ENCODE measurements at places on chromosomes 16 and 17.
A peak's percentile ranks its signal among the peaks of the same experiment; 100 is the strongest.

GRCh38 chr17:5437721-5438317 is 1.1 kb downstream of the C1QBP start:
- no peak for DNase-seq

DNA sequence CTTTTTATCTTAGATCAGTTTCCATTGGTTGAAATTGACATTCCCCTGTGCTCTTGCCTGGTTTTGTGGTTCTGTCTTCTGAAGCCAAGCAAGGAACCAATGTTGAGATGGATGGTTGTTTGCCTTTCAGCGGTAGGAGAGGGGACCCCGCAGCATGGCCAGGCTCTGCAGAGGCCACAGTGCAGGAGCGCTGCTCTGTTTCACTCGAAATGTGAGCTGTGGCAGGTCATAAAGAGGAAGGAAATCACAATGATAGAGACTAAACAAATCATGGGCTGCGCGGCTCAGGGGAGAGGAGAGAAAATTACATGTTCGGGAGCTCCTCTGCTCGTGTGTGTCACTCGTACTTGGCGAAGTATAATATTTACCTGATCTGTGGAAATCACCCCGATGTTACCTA is 148.2 kb downstream of the SNX29 start:
- DNase-seq, result no peak

GRCh38 chr17:7026471-7027115 is 3.7 kb downstream of the BCL6B start:
- DNase-seq, result no peak

DNA sequence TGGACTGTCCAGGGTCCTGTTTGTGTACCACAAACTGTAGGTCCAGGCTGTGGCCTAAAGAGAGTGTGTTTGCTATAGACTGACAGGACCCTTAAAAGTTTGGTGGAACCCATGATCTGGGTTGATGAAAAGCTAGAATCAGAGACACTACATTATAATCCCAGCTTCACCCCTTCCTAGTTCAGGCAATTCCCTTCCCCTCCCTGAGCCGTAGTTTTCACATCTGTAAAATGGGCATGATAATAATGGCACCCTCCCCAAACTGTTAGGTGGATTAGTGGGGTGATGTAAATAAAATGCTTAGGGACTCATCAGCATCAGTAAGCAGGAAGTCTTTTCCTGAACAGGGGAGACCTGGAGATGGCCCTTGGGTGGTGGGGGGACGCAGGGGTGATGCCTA is 2.5 kb downstream of the SCNN1B start:
- no peak for DNase-seq

GRCh38 chr17:65332375-65332774 is 195.2 kb downstream of the RGS9 start:
- no peak for DNase-seq

- DNase-seq, result no peak
Observed at GRCh38 chr17:77859035-77859810, 99.3 kb upstream of the TNRC6C start.

DNA sequence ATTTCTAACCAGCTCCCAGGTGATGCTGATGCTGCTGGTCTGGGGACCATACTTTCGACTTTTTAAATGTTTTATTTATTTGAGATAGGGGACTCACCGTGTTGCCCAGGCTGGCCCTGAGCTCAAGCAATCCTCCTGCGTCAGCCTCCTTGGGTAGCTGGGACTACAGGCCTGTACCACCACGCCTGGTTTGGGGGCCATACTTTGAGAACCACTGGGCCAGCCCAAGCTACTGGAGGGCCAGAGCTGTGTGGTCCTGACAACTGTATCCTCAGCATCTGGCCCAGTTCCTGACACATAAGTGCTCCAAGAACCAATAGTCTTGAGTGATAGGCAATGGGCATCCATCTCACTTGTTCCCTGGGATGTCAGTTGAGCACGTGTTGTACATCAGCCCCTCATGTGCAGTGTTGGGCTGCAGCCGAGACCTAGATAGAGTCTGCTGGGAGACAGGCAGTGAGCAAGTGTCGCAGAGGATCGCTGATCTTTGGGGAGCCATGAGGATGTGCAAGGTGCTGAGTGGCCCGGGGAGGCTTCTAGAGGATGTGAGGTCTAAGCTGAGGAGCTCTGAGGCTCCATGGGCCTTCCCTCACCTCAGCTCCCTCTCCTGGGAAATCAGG is 1.6 kb downstream of the RMI2 start:
- DNase-seq, result no peak

GRCh38 chr17:8005967-8006730 is 3.7 kb downstream of the GUCY2D start:
- no peak for DNase-seq

- no peak for DNase-seq
Observed at GRCh38 chr16:27460663-27461482, 58.9 kb downstream of the IL21R start.

DNA sequence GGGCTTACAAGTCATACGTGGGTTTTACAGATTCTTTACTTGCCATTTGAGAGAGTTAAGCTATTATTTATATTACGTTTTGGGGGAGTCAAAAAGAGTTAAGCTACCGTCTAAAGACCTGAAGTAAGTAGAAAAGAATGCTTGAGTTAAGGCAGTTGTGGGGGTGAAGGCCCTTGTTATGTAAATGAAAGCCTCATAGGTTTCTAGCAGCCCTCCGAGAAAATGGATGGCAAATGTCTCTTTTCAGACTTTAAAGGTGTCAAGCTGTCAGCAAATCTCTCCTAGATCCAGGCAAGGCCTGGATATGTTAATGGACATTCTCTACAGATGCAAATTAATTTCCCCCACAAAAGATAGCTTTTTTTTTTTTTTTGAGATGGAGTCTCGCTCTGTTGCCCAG is 7.2 kb upstream of the EIF4A3 start:
- no peak for DNase-seq

DNA sequence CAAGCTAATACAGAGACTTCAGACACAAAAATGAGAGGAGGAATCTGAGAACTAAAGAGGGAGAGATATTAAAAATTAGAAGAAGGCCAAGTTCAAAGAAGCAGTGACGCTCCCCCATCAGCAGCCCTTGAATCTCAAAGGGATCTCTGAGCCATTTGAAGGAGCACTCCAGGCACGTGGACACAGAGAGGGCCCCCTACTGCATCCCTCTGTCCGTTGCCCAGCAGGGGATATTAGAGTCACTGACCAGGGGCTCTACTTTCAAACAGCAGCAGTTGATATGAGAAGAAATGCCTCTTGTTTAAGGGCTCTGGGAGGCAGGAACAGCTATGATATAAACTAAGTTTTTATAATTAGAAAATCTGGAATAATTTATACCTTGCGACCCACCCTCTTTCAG is 479.0 kb upstream of the SALL1 start:
- DNase-seq, result no peak

GRCh38 chr16:4914528-4915225 is 22.3 kb downstream of the PPL start:
- no peak for DNase-seq

GRCh38 chr17:82950525-82951102 is 110.8 kb upstream of the ZNF750 start:
- DNase-seq, result no peak

GRCh38 chr17:76497979-76498875 is 3.0 kb downstream of the RHBDF2 start:
- DNase-seq, result no peak

GRCh38 chr17:47704116-47704515 is 10.2 kb downstream of the TBKBP1 start:
- no peak for DNase-seq

DNA sequence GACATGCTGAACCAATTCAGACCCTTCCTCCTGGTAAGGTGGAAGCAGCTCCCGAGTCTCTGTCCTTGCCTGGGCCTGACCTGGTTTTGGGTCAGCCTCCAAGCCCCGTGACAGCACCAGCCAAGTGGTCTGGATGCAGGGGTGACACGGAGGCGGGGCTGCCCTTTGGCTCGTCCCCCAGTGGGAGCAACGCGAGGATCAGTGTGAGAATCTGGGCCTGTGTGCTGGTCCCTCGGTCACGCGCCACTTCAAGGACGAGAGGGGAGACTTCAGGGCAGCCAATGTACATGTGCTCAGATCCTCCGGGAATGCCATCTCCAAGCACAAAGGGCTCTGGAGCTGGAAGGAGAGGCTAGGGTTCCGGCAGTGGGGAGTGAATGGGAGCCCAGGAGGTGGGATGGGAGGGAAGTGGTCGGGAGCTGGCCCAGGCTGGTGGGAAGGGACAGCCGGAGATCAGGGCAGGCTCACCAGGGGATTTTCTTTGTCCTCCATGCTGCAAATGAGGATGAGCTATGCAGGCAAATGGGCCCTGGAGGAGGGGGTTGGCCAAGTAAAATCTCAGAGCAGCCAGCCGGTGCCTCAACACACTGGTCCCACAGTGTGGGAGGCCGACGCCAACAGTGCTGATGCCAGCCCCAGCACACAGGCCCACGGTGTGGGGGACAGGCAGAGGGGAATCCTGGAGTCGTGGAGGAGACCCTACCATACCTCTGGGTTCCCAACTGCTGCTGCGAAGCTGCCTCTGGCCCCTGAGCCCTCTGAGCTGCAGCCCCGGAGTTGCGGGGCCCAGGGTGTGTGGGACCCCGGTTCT is 4.2 kb upstream of the NDRG4 start:
- no peak for DNase-seq

- DNase-seq, result no peak
Observed at GRCh38 chr16:87489434-87490045, 3.3 kb downstream of the ZCCHC14 start.

DNA sequence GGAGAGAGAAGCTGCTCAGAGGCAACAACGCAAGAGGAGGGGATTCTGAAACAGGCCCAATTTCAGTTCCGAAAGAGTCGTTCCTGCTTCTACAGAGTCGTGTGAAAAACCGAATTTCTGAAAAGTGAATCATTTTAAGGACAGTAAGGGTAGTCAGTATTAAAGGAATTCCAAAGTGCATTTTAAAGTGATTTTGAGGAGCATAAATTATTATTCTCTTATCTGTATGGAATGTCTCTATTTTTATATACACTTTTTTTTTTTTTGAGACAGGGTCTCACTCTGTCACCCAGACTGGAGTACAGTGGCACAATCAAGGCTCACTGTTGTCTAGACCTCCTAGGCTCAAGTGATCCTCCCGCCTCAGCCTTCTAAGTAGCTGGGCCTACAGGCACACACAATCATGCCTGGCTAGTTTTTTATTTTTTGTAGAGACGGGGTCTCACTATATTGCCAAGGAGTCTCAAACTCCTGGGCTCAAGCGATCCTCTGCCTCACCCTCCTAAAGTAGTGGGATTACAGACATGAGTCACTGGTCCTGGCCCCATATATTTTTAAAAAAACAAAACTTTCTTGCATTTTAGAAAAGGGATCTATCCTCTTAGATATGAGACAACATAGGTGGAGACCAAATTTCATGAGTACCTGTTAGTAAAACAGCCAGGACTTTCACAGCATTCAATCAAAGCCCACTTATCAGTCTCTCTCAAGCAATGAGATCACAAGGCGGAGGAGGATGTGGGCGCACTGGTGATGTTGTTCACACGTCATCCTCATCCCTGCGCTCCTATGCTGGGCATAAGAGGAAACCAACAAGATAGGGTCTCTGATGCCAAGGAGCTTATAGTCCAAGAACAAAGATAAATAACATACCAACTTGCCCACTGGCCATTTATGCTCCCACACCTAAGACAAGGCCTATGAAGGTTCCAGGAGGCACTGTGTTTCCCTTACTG is 53.2 kb downstream of the SMG6 start:
- no peak for DNase-seq

GRCh38 chr17:34665150-34665806 is 85.9 kb downstream of the TMEM132E start:
- DNase-seq, result no peak

GRCh38 chr16:83458612-83459011 is 349.2 kb upstream of the HSBP1 start:
- DNase-seq, result no peak

- DNase-seq, result no peak
Observed at GRCh38 chr17:16342979-16343378, 10.3 kb downstream of the CENPV start.

- no peak for DNase-seq
Observed at GRCh38 chr17:57663326-57664070, 81.6 kb downstream of the CCDC182 start.

GRCh38 chr17:77604301-77604972 is 354.1 kb upstream of the TNRC6C start:
- DNase-seq, result no peak

- DNase-seq, result no peak
Observed at GRCh38 chr16:2471653-2472487, 773 bp downstream of the NTN3 start.

DNA sequence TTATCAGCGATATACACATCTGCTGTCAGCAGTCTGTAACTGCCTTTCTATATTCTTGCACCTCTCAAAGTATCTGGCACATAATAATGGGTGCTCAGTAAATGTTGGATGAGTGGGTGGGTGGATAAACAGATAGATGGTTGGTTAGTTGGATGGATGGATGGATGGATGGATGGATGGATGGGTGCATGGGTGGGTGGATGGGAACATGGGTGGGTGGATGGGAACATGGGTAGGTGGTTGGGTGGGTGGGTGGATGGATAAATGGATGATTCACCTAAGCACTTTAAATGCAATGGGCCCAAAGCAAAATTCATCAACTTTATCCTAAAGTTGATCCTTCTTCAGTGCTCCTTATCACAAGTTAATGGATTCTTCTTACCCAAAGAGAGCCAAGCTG is 48.6 kb downstream of the HELZ start:
- DNase-seq, result no peak

DNA sequence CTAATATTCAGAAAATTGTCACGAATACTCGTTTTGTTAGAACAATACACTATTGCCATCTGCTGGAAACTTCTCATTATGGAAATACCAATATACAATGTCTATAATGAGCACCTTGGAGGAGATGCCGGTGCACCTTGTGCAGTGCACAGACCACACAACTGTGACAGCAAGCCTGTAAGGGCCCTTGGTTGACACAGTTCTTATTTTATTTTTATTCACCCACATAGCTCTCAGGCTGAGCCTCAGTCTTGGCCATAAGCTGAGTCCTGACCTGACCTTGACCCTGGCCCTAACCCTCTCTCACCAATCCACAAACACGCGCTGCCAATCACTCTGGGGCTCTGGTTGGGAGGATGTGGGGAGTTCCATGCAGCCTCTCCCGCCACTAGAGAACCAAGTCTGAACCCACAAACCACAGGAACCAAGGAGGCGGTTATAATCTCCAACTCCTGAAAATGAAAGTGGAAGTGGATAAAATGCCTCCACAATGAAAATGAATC is 7.6 kb downstream of the AIPL1 start:
- DNase-seq, result no peak

DNA sequence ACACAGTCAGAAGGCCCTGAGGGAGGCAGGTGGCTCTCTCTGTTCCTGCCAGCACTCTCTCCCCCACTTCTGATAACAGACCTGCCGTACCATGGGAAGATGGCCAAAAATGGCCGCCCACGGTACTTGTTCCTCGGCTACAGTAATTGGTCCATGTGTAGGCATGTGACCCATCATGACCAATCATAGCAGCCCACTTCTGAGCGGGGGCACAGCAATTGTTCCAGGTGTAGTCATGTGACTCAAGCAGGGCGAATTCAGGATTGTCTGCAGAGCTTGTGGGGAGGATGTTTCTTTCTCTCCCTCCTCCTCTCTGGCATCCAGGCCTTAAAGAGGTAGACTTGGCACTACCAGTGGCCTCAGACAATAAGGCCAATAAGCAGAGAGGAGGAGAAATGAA is 250.4 kb downstream of the MRTFB start:
- DNase-seq, result no peak

GRCh38 chr17:40910441-40910841 is 25.4 kb upstream of the KRT20 start:
- peak; percentile 86 for DNase-seq
